ENCODE measurements at places on chromosomes 2 and 18.

DNA sequence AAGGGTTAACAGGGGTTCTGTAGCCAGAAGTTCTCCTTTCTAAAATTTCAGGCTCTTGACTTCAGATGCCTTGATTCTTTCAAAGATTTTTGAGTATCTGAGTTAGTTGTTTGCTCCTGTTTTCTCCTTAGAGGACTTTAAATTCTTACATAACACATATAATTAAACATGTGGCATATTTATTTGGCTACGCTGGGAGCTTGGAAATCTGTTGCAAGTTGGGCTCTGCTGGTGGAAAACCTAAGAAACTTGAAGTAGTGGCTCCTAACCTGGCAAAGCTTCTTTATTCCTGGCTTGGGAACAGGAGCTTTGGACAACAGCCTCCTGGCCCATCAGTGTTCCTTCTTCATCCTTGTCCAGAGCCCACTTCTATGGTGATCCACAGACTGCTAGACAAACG, 72.6 kb downstream of the VIT start:
- DNase-seq, result no peak

DNA sequence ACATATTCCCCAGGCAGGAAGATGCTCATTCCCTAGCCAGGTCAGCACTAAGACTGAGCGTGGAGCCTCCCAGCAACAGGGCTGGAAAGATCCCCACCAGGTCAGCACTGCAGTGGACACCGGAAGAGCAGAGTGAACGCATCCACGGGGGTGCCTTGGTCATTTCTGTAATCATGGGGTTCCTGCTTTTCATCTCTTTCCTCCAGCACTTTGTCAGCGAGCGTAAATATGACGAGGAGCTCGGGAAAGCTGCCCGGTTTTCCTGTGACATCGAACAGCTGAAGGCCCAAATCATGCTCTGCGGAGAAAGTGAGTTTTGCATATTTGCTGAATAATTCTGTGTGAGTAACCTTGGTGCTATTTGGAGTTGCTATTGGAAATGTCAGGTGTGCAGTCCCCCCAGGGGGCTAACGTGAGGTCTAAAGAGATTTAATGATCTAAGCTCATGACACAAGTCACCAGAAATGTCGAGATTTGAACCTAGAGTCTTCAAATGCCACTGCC, 40.1 kb downstream of the KCTD18 start:
- DNase-seq, result no peak

GRCh38 chr2:241863536-241863954, 4.9 kb upstream of the PDCD1 start:
- DNase-seq, result no peak

- no peak for DNase-seq
Observed at GRCh38 chr2:219736209-219736608, 108.8 kb downstream of the SLC4A3 start.
